ENCODE measurements at places on chromosomes 16 and 17.

DNA sequence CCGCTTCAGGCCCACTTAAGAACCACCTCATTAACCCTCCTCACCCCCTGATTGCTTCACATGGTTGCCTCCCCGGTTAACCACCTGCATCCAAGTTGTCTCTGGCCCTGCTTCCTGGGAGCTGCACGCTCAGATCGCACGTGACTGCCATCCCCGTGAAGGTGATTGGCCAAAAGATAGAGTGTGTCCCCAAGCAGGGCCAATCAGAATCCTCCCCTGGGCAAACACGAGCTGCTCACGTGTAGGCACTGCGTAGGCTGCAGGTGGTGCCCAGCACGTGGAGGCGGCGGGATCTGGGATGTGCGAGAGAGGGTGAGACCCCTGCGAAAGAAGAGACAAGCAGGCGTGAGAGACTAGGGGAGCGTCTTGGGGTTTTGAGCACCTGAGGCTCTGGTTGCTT lies 111.8 kb upstream of the CRHR1 start:
- no peak for DNase-seq

- no peak for DNase-seq
These were observed 406.3 kb downstream of the WWOX start for GRCh38 chr16:78505544-78506366.

DNA sequence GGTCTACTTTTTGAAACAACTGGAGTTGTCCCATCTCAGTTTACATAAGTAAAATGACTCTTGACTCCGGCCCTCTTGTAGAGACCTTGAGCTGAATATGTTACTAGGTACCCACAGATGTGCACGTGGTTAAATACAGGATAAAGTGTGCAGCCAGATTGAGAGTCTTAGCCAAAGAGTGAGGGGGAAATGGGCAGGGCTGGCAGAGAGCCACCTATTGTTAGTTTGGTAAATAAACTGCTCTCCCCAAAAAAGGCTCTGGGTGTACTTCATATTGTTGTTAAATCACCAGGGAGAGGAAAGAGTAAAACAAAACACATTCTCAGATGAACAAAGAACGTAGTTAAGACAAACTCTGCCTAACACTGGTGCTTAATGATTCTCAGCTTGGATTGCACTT lies 20.3 kb downstream of the G6PC1 start:
- DNase-seq, result no peak

- no peak for DNase-seq
These were observed 770 bp downstream of the CCNF start for GRCh38 chr16:2429771-2430663.

- DNase-seq, result no peak
These were observed 13.1 kb upstream of the BCAR1 start for GRCh38 chr16:75264457-75264998.

- peak; percentile 61 for DNase-seq
These were observed 11.1 kb downstream of the LPO start for GRCh38 chr17:58249270-58250133.

DNA sequence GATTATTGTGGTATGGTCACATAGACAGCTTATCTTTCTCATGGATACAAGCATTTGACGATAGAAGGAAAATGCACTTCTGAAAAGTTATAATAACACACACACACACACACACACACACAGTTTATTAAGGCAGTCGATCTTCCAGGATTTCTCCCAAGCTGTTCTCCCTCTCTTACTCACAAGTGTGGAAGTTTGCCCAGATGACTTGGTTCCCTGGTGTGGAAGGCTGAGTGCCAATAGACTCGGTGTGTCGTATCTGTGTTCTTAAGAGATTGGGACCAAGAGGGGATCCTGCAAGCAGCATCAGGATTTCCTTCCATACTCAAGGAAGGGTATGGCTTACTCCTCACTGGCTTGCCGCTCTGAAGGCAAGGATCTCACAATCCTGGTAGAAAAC lies 279.6 kb downstream of the HS3ST3B1 start:
- DNase-seq, result no peak

- DNase-seq, result no peak
These were observed 11.0 kb upstream of the SEC14L1 start for GRCh38 chr17:77129568-77130301.

DNA sequence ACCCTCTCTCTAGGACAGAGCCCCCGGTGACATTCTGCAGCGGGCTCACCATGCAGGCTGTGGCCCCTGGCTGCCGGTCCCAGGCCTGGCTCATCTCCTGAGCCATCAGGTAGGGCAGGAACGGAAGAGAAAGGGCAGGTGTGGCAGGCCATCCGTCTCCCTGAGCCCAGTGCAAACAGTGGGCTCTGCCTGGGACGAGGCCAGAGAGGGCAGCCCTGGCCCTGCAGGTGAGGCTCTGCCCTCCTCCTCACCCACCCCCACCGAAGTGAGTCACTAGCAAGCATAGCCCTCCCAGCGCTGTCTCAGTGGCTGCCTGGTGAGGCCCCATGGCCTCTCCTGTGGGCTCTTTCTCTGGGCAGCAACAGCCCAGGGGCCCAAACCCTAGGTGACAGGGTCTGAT lies 14.5 kb downstream of the OTOP3 start:
- no peak for DNase-seq

GRCh38 chr16:27222249-27223225 lies 19.2 kb downstream of the KDM8 start:
- DNase-seq, result no peak

GRCh38 chr16:12147681-12148080 lies 171.1 kb downstream of the SNX29 start:
- DNase-seq, result no peak

DNA sequence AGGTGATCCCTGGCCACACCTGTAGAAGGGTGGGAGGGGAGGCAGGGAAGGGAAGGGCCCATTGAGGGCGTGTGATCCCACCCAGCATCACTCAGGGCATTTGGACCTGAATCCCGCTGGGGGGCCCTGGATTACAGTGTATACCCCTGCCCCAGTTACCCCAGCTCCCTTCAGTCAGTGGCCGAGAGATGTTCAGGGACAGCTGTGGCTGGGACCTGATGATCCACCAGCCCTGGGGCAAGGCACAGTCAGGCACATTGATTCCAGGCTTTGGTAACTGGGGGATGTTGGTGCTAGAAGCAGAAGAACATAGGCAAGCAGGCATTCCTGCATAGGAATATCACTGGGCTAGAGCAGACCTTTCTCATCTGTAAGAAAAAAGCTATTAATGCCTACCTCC lies 170.3 kb downstream of the FOXL1 start:
- no peak for DNase-seq

- no peak for DNase-seq
These were observed 1.9 kb downstream of the MEAK7 start for GRCh38 chr16:84502581-84502980.

- no peak for DNase-seq
These were observed 20.2 kb downstream of the TSPOAP1 start for GRCh38 chr17:58308173-58308984.

DNA sequence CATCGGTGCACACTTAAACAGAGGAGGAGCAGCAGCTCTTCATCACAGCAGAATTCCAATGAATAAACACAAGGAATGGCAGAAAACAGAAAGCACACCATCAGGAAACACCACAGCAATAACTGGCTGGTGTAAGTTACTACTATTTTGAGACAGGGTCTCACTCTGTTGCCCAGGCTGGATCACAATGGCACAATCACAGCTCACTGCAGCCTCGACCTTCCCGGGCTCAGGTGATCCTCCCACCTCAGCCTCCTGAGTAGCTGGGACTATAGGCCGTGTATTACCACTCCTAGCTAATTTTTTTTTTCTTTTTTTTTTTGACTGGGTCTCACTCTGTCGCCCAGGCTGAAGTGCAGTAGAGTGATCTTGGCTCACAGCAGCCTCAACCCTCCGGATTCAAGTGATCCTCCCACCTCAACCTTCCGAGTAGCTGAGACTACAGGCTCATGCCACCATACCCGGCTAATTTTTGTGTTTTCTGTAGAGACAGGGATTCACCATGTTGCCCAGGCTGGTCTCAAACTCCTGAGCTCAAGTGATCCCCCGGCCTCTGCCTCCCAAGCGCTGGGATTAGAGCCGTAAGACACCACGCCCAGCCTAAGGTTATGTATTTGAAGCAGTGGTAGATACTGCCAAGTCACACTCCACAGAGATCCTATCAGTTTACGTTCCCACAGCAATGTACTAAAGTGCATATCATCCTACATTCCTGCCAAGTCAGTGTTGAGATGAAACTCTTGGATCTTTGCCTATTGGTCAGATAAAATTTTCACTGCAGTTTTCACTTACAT lies 20.7 kb downstream of the TRAP1 start:
- no peak for DNase-seq

GRCh38 chr16:56974549-56975300 lies 13.0 kb downstream of the CETP start:
- DNase-seq, result no peak

GRCh38 chr16:56048425-56049105 lies 142.7 kb upstream of the GNAO1 start:
- DNase-seq, result no peak

DNA sequence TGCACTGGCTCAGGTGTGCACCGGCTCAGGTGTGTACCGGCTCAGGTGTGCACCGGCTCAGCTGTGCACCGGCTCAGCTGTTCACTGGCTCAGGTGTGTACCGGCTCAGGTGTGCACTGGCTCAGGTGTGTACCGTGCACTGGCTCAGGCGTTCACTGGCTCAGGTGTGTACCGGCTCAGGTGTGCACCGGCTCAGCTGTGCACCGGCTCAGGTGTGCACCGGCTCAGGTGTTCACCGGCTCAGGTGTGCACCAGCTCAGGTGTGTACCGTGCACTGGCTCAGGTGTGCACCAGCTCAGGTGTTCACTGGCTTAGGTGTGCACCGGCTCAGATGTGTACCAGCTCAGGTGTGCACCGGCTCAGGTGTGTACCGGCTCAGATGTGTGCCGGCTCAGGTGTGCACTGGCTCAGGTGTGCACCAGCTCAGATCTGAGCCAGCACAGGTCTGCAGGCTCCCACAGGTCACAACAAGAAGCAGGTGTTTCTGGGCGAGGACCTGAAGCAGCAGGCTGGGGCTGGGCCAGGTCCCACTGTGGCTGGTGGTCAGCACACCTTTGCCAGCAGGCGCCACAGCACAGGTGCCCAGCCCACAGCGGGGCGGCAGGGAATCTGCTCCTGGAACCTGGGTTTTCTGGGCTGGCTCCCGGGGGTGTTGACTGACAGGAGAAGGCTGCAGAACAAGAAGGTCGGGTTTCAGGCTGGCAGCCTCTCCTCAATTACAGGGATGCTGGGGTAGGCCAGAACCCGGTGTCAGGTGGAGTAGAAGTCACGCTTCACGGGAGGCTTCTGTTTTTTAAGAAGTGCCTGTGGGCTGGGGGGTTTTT lies 17.2 kb downstream of the METRNL start:
- no peak for DNase-seq

DNA sequence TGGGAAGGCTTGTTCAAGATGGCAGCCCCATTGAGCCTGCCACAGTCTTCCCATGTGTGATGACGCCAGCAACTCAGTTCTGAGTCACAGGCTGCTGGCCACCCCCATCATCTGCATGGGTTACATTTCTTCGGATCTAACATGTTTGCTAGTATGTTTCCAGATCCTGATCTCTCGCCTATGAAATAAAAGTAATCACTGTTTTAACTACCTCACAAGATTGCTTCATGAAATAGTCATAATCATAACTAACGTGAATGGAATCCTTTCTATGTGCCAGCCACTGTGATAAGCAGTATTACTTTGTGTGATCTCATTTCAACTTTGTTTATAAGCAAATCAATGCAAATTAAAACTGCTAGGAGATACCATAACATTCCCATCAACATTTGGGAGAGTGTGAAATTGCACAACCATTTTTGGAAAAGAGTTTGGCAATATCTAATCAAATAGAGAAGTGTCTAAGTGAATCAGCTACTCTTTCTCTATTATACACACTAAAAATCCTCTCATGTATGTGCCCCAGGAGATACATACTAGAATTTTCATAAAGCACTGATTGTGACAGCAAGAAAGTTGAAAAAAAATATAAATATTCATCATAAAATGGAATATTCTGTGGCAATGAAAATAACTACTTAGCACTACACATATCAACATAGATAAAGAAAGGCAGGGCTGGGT lies 300.2 kb upstream of the IRX5 start:
- DNase-seq, result no peak

DNA sequence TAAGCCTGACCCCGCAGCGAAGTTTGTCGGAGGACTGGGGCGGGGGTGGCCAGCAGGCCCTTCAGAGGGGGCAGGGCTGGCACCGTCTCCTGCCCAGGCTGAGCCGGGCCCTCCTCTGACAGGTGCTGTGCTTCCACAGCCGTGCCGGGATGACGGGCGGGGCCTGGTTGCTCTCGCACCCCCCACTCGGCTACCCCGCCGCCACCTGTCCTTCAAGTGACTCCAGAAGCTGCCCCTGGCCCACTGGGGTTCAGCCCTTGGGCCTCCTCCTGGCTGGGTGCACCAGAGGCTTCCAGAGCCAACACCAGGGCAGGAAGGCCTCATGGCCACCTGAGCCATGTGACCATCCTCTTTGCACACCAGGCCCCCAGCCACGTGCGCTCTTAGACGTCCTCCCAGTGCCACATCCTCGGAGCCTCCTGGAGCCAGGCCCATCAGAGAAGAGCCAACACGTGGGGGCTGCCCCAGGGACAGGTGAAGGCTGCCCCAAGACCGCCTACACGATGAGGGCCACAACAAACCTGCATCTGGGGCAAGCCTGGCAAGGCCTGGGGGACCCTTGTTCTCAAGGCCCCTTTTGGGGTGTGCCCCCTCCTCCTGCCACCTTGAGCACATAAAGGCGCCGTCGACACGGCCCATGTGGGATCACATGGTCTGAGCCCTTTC lies 7.2 kb downstream of the PDIA2 start:
- no peak for DNase-seq

DNA sequence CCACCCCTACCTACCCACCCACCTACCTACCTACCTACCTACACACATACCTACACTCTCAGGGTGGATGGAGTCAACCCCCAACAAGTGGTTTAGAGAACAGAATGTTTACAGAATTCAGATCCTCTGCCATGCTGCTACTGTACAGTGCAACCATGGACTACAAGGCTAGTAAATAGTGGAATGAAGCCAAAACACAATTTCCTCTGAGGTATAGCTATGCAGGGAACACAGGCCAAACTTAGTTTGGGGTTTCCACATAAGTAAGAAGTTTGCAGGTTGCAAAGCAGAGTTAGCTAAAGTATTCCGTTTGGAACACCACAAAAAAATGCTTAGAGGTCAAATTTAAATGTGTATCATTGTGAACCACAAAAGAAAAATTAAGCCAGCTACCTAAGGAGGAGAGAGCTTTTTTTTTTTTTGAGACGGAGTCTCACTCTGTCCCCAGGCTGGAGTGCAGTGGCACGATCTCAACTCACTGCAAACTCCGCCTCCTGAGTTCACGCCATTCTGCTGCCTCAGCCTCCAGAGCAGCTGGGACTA lies 2.7 kb upstream of the AP1G1 start:
- no peak for DNase-seq

- no peak for DNase-seq
These were observed 268.9 kb upstream of the MAF start for GRCh38 chr16:79869304-79870015.

DNA sequence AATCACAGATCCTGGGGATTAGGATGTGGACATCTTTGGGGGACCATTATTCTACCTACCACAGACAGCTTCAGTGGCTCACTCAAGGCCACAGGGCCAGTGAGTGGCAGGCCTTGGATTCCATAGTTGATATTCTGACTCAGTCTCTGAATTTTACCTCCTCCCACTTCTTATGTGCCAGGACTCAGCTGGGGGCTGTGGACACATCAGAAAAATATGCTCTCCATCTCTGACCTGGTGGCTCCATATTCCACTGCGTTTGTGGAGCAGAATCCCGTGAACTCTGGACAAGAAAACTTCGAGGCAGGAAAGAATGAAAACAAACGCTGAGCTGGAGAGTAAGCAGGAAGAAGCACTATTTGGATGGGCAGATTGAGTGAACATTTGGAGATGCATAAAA lies 301.8 kb upstream of the MAF start:
- DNase-seq, result no peak
